ACHN (cell line): ENCODE measurements at places on chromosomes 16 and 17.

DNA sequence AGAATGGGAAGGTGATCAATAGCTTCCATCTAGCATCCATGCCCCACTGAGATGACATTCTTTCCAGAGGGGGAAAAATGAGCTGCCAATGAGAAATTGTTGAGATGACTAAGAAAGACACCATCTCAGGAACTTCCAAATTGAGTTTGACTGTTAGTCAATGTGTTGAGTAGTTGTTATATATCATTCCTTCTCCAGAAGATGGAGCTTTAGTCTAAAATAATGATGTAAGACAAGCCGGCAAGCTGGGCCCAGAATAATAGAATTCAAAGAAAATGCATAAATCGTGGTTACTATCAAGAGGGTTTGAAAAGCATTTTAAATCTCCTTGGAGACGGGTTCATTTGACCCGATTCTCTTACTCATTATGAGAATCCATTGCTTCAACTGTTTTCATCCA lies 71.0 kb upstream of the ATF7IP2 start:
- peak; percentile 63 for DNase-seq

- DNase-seq = no peak
Measured at GRCh38 chr16:85338638-85338982, 226.3 kb upstream of the CIBAR2 start.

- no peak for DNase-seq
Measured at GRCh38 chr17:75159196-75160031, 5.1 kb upstream of the JPT1 start.

DNA sequence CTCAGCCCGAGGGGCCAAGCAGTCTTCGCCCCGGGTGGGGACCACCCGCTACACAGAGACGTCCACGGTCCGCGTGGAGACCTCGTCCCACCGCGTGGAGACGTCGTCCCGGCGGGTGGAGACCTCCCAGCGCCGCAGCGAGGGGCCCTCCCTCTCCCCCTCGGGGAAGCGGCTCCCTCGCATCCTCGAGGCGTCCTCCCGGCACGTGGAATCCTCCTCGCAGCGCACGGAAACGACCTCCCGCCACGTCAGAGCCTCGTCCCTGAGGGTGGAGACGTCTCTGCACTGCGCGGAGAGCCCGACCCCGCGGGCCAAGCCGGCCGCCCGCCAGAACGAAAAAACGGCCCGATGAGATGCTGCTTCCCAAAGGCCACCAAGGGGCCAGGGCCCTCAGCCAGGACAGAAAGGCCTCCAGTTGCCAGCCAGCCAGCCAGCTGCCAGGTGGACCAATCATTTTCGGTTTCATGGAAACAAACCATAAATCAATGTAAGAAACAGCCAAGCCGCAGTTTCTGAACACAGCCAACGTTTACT lies 424 bp downstream of the C17orf100 start:
- DNase-seq = no peak

DNA sequence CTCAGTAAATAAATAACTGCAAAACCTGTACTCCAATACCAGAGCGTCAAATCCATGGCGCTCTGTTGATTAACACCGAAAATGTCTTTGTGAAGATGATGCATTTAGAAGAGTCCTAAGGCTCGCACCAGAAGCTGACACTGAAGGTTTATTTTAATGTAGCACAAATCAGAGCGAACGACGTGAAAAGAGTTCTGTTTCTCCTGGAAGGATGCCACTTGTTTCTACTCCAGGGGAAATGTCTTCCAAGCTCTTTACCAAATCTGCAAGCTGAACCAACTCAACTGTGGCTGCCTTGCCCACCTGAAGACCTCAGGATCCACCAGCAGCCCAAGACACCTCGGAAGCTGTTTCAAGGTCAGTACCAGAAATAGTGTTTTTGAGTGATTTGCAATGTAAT lies 194.4 kb upstream of the MAF start:
- DNase-seq = no peak

DNA sequence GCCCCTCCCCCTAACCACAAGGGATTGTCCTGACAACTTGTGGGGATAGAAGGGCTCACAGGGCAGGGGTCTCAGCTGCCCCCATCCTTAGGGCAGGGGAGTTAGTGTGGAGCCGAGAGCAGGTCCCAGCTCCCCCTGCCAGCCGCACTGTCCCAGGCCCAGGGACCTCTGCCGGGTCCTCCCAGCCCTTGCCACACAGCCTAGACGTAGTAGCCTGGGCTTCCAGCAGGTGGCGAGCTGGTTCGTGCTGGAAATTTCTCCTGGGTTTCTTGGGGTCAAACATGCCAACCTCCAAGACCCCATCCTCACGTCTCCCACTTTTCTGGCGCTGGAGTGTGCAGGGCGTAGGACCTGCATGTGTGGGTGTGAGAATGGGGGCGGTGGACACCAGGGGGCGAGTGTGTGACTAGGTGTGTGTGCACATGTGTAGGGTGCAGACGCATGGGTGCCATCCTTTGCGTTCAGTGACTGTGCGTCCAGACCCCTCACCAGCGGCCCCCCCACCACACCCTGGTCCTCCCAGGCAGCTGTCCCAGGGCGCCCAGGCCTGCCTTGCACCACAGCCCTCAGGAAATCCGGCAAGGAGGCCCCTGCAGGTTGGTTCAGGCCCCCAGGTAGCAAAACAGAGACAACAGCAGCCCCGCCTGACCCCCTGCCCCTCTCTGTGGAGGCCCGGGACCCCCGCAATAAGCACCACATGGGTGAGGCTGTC lies 29.5 kb downstream of the SBK1 start:
- peak; percentile 51 for DNase-seq

DNA sequence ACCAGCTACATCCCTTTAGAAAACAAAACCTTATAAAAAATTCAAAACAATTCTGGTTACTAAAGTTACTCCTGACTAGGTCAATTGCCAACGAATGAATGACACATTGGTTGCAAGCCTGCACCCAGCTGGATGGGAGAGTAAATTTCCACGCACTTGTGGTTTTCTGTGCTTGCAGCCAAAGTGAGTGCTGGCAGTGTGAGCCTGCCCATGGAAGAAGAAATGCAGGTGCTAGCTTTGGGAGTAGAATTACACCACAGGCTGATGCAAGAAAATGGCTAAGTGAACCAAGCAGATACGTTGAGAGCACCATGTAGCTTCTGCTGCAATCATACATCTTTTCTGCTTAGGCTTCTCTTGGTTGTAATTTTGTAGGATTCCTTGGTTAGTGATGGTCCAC lies 74.6 kb downstream of the SYCE1L start:
- DNase-seq = peak; percentile 40

DNA sequence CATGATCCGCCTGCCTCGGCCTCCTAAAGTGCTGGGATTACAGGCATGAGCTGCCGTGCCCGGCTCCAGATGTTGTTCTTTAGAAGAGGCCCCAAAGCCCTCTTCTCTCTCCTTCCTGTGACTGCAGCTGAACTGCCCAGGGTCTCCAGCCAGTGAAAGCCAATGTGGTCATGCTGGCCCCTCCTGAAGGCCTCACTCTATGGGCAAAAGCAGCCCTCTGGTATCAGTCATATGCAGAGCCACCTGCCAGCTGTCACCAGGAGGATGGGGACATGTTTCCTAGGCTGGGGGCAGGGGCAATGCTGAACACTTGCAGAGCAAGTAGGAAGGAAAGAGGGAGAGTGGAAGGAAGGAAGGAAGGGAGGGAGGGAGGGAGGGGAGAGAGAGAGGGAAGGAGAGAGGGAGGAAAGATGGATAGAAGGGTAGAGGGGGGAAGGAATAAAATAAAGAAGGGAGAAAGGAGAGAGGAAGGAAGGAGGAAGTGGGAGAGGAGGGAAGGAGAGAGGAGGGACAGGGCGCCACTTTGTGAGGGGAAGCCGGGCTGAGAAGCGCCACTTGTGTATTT lies 36.0 kb downstream of the SOCS3 start:
- DNase-seq = no peak

DNA sequence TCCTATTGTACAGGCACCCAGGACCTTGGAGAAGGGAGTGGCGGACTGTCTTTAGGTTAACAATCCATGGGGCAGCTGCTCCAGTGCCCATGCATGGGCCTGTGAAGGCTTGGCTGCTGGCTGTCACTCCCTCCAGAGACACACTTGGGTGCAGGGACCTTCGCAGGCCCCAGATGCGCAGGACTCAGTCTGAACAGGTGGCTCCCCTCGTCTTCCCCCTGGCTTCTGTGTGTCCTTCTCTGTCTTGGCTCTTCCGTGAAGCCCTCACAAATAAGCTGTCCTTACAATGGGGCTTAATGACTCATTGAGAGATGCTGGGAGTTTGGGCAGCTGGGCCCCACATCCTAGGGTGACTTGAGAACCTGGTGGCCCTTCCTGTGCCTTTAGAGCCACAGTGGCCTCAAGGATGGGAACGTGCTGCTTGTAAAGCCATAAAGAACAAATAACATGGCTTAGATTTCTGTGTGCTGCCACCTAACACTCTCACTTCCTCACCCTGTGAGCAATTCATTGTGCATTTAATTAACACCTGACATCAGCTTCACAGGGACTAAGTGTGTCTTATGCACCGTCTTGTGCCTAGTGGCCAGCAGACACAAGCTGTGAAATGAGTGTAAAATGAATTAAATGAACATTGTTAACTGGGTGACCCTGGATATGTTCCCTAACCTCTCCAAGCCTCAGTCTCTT lies 340.7 kb downstream of the SNX29 start:
- no peak for DNase-seq

DNA sequence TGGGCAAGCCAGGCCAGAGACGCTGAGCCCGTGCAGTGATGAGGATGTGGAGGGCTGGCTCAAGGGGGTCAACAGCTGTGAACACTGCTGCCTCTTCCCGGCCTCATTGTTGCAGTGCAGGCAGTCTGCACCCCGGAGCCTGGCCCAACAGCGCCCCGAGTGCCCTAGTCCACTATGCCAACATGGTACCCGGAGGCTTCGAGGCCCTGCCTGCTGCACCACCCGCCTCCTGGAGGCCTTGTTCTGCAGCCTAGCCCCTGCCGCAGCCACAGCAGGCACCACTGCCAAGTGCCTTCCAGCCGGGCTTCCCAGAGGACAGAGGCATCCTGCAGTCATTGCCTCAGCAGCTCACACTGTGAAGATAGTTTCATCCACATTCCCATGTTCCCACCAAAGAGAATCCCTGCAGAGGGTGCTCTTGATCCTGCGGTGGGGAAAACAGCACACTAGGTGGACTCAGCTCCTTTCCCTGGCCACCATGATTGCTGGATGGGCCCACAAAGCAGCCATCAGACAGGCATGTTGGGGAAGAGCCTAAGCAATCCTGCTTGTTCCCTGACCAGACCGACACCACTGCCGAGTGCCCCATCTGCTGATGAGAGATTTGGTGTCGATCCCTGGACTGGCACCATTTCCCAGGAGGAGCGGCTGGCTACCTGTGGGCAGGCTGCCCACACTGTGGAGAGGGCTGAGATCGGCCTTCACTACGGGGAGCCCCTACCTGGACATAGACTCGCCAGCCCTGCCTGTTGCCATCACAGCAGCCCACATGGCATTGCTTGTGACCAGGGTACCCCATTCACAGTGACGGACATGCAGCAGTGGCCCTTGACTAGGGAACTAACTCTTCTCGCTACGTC lies 44.9 kb downstream of the USP22 start:
- DNase-seq = no peak

- DNase-seq = no peak
Measured at GRCh38 chr16:89368604-89369249, 121.6 kb downstream of the ANKRD11 start.

DNA sequence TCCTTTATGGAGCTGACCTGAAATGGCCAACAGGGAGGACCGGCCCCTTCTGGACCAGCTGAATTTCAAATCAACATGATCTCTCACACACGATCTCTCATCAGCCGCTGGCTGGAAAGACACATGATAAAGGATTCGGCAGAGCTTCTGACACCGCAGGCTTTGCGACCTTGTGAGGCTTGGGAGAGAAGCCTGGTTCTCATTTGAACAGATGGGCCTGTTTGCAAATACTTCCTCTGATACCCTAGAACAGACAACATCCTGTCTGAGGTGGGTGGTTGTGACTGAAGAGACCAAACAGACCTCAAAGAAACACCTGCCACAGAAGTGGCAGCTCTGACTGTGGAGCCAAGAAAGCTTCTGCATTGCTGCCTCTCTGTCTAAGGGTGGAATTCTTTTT lies 77.9 kb upstream of the SDK2 start:
- DNase-seq = no peak

DNA sequence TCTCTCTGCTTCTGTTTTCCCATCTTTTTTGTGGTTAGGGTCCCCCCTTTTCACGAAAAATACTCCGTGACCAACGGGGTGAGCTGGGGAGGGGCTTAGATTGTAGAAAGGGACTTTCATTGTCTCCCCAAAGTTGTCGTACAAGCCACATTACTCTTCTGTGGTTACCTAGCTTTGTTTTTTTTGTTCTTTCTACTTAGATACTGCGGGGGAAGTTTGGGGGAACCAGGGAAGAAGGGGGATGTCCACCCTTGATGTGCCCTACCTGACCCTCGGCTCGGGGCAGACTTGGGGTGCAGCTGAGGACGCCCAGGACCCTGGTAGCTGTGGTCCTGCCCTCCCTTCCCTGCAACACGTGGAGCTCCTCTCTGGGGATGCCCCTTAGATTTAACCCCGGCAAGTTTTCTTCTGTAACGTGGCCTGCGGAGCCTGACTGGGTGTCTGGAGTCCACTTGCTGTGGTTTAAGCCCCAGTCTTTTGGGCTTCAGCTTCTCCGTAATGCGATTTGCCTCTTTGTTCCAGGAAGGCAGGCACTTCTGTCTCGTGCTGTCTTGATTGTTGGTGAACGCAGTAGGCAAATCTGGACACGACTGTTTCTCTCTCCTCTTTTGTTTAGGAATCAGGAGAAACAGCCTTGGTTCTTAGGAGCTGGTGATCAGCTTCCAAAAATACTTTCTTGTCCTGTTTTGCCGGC lies 892 bp downstream of the ABCC1 start:
- DNase-seq = peak; percentile 43

GRCh38 chr17:44956998-44957981 lies 9.7 kb upstream of the KIF18B start:
- no peak for DNase-seq

DNA sequence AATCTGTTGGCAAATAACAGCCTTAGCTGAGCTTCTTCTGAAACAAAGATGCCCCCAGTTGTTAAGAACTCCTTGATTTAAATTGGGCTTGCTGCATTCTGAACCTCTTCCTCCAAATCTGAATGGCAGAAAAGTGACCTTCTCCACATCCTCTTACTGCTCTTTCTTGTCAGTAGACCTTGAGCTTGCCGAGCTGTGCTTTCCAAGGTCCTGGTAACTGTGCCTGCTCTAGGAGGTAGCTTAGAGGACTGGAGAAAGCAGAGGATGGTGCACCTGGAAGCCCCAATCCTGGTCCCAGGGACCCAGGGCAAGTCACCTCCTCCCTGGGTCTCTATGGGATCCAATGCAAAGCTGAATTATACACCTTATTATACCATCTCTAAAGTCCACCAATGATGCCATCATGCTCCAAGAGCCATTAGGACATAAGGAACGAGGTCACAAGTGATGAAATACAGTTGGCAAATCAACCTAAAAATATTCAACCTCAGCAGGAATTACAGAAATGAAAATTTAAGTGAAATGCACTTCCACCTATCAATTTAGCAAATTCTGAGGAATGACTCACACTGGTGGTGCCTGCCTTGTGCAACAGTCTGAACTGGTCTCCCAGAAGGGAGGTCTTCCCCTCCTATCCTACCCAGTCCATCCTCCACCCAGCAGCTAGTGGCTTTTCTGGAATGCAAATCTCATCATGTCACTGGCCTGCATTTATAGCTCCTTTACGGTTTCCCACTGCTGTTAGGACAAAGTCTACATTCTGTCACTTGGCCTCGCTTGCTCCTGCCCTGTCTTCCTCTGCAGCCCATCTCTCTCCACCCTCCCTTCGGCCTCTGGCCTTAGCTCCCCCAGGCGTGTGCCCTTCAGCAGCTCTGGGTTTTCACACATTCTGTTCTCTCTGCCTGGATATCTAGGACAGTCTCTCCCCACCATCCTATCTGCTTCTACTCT lies 36.6 kb downstream of the TOM1L2 start:
- peak; percentile 36 for DNase-seq

GRCh38 chr17:41322094-41322902 lies 6.8 kb upstream of the KRTAP17-1 start:
- peak; percentile 62 for DNase-seq
